MG63 (cell line): ENCODE measurements at places on chromosomes 7 and 10. TPM values are rescaled to one million over a fixed set of nuclear protein-coding genes. Genes with fewer than 3 reads are reported as not detected.
A peak's percentile ranks its signal among the peaks of the same experiment; 100 is the strongest.

DNA sequence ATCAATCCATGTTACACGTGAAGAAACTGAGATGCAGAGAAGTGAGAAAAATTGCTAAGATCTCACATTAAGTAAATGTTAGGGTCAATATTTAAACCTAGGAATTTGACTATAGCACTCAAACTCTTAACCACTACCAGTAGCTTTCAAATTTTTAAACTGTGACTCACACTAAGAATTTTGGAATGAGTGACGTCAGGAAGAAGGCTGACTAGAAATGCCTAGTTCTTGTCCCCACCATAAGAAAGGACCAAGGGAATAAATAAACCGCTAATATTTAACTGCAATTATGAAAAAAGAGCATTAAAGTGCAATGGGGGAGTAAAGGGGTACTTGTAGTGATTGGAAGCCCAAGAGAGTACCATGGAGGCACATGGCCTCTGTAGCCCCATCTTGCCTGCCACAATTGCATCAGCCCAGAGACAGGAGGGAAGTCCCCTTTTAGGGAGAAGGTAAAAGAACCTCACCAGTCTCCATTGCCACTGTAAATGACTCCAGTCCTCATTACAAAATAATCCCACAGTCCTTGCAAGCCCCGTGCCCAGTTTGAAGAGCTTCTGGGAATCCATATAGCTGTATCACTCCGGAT is 3.5 kb upstream of the AKR1B1 start:
- no peak for DNase-seq

The TDRD1 gene
- not detected in 2 replicates for total RNA-seq

The CLDN4 gene
- total RNA-seq = not detected in 2 replicates

The MYPN gene
- 28.9 and 31.3 TPM in 2 replicates for total RNA-seq

The AOAH gene
- not detected in 2 replicates for total RNA-seq

The SFMBT2 gene
- total RNA-seq = 0.03 TPM in 1 of 2 replicates, not detected in the other

DNA sequence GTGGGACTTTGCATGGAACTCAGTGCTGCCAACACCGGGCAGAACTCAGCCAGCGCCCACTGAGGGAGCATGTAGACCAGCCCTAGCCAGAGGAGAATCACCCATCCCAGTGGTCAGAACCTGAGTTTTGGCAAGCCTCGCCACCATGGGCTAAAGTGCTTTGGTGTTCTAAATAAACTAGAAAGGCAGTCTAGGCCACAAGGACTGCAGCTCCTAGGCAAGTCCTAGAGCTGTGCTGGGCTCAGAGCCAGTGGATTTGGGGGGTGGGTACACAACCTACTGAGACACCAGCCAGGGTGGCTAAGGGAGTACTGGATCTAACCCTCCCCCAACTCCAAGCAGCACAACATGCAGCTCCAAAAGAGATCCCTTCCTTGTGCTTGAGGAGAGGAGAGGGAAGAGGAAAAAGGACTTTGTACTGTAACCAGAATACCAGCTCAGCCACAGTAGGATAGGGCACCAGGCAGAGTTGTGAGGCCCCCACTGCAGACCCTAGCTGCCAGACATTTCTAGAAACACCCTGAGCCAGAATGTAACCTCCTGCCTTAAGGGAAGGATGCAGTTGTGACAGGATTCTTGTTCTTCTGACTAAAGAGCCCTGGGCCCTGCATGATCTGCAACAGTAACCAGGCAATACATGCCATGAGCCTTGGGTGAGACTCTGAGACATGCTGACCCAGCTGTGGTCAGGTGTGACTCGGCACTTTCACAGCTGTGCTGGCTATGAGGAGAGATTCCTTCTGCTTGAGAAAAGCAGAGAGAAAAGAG is 24.4 kb downstream of the GSDME start:
- peak; percentile 35 for DNase-seq

The PDK4 gene
- 0.33 and 0.84 TPM in 2 replicates for total RNA-seq

The PMS2 gene
- 11.9 and 16.5 TPM in 2 replicates for total RNA-seq

GRCh38 chr7:116500078-116500853 is 728 bp downstream of the CAV2 start:
- peak; percentile 22 for DNase-seq

DNA sequence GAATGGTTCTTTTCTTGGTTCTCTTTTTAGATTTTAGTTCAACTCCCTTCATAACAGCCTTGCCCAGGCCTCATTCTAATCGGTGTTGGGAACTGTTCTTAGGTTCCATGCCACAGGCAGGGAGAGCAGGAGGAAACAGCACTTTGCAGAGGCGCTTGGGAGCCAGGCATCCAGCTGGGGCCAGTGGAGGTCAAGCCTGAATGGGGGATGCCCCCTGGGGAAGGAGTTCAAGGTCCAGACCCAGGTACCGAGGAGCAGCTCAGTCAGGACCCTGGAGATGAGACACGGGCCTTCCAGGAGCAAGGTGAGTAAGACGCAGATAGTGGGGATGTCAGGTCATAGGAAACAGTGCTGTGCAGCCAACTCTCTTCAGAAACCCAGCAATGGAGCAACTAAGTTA is 4.5 kb downstream of the ZSCAN25 start:
- no peak for DNase-seq

DNA sequence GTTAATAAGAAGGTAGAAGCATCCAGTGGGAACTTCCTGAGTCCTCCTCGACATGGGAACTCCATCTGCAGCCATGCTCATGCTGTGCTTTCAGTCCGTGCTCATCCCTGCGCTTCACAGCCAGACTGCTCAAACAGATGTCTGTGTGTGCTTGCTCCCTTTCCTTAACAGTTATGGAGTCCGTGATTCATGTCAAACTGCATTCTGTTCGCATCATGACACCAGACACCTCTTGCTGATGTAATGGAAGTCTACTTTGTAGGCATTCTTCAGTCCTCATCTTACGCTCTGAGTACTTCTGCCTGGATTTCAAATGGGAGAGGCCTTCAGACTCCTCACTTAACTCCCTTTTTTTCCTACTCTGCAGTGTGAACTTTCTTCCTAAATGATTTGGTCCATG is 304.9 kb downstream of the SUGCT start:
- no peak for DNase-seq

- no peak for DNase-seq
Observed at GRCh38 chr10:72952642-72953158, 1.9 kb downstream of the PLA2G12B start.

The TSPAN13 gene
- total RNA-seq = 1.2 and 5.0 TPM in 2 replicates

- DNase-seq = no peak
Observed at GRCh38 chr7:121271098-121271497, 57.7 kb upstream of the WNT16 start.

GRCh38 chr10:69633673-69634635 is 3.9 kb downstream of the FAM241B start:
- DNase-seq = no peak

DNA sequence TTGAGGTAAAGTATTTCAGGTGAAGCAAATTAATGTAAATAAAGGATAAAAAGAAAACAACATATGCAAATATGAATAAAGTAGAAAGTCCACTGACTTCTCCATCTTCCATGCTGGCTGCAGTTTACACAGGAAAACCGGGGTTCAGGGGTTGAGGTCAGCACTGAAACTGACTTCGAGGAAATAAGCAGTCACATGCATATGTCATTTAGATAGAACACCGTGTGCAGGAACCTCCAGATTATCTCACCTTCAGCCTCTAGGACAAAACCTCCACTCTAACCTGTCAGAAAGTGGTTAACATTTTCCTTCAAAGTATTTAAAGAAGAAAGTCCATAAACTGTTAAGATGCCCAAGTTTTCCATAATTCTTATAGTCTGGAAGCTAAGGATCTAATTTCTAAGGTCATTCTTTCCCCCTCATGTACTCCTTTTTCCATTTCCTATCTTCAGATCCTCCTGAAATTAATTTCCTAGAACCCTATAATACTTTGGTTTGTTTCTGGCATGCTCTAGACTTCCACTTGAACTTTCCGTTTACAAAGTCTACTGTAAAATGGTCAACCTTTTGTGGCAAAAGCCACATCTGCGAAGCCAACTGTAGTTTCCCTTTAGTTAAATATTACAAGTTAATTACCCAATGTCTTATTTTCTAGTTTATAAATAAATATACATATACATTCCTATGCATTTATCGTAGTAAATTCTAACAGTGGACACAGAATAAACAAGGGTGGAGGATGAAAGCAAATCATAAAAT is 173.3 kb downstream of the RAPGEF5 start:
- no peak for DNase-seq

The IL6 gene
- 5.2 and 13.7 TPM in 2 replicates for total RNA-seq

The IDI2 gene
- total RNA-seq = not detected in 2 replicates

The NKX2-3 gene
- total RNA-seq = 0.46 TPM in 1 of 2 replicates, not detected in the other

The MYO3A gene
- total RNA-seq = not detected in 2 replicates

- peak; percentile 68 for DNase-seq
Observed at GRCh38 chr7:20542594-20542993, 72.9 kb upstream of the ABCB5 start.

The ITGA8 gene
- 0.03 TPM in 1 of 2 replicates, not detected in the other for total RNA-seq

DNA sequence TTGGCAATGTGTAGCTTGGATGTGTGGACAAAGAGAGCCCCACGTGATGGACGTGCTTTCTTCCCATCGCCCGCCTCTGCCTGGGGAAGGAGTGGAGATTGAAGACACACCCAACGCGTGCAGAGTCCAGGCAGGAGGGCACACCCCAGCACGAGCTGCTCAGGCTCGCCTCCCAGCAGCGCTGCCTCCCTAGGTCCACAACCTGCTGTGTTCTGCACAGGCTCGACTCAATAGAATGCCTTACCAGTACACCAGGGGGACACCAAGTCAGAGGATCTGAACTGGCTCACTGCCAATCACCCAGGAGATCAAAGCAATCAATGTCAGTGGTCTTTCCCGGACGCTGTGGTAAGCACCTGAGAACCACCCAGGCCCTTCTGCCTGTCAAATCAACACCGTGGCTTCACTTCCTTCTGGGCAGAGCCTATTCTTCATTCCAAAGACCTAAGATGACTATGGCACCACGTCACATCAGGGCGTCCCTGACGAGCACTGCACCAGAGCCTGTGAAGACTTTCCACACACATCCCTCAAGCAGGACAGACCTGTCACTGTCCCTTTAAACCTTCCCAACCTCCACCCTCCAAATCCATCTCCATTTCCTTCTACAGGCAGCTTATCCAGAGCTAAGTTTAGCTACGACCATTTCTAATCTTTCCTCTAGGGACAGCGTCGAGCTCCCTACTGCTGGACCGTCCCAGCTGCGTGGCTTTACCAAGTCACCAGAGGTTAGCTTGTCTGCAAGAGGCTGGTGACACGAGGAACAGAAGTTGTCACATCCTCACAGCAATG is 72.3 kb downstream of the AMZ1 start:
- peak; percentile 28 for DNase-seq

DNA sequence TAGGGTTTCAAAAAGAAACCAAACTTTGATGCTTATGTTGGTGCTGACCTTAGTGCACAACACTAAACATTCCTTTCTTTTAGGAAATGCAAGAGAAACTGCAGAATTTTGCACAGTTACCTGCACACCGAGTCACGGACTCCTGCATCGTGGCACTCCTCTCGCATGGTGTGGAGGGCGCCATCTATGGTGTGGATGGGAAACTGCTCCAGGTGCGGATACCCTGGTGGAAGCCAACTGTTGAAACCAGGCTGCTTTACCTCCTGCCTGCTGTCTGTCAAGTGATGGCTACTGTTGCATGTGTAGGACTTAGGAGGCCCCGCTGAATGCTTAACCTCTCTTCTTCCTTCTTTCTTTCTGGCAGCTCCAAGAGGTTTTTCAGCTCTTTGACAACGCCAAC is 11.7 kb downstream of the CASP2 start:
- DNase-seq = no peak

DNA sequence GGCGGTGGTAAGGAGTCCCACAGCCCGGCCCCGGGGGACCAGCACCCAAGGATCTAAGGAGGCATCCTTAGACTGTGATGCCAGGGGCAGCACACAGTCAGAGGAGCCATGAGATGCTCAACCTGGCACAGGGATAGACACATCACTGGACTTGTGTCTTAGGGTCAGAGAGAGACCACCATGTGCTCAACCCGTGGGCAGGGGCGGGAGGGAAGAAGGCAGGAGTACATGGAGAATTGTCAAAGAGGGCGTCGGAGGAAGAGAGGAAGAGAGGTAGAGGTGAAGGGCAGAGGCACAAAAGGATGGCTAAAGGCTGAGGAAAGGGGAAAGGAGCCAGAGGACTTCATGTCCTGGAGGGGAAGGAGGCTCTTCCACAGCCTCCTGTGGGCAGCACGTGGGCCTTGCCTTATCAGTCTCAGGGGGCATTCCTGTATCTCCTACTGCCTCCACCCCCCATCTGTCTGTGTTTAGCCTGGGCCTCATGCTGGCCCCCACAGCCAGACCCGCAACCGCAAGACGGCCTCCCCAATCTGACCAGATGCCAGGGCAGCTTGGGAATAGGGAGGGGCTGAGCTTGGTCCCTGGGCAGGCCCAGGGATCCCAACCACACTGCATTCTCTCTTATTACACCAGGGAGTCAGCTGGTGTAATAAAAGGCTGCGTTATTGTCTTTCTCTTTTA is 2.2 kb downstream of the ADCY1 start:
- no peak for DNase-seq

DNA sequence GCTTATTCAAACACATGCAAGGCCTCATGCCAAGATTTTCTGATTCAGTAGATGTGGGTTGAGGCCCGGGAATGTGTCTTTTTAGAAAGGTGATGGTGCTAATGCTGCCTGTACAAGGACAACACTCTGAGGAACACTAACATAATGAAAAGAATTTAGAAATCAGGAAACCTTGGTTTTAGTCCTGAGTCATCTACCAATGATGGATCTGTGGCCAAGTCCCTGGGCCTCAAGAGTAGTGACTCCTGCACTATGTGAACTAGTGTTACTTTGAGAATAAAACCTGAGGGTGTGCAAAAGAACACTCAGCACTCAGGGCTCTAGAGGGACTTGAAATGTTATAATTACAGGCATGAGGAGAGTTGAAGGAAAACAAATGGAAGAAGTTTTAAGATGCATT is 741.7 kb upstream of the GALNT17 start:
- peak; percentile 37 for DNase-seq

DNA sequence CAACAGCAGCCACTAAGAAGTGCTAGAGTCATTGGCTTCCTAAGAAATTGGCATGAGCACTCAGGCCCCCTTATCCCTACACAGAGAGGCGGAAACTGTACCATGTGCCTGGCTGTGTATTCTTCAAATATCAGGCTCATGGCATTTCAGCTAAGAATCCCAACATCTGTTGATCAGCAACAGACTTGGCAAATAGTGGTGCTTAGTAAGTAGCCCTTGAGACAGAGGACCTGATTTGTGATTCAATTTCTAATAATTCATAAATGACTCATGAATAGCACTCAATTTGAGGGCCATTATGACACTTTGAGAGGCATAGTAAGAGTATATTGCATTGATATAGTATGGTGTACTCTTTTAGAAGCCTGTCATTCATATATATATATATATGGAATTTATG is 309.1 kb downstream of the LRMDA start:
- no peak for DNase-seq

DNA sequence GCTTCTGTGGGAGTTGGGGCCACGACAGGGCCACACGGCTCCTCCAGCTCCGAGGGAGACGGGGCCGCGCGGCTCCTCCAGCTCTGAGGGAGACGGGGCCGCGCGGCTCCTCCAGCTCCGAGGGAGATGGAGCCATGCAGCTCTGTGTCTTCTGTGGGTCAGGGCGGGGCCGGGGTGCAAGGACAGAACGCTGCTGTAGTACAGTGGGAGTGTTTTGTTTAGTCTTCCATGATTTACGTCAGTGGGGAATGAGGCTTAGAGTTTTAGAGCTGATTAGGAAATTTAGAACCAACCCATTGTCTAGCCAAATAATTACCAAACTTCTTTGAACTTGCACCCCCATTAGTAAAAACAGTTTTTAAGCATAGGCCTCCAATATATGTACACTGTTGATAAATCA is 32.9 kb upstream of the PRKAR1B start:
- no peak for DNase-seq
